ENCODE measurements at places on chromosomes 5 and 9. TPM values are rescaled to one million over a fixed set of nuclear protein-coding genes. Genes with fewer than 3 reads are reported as not detected.

The FLT4 gene
- total RNA-seq: 2.0 TPM

The CCIN gene
- not detected for total RNA-seq

- DNase-seq: no peak
Measured at GRCh38 chr5:137708796-137709559, 26.9 kb downstream of the KLHL3 start.

DNA sequence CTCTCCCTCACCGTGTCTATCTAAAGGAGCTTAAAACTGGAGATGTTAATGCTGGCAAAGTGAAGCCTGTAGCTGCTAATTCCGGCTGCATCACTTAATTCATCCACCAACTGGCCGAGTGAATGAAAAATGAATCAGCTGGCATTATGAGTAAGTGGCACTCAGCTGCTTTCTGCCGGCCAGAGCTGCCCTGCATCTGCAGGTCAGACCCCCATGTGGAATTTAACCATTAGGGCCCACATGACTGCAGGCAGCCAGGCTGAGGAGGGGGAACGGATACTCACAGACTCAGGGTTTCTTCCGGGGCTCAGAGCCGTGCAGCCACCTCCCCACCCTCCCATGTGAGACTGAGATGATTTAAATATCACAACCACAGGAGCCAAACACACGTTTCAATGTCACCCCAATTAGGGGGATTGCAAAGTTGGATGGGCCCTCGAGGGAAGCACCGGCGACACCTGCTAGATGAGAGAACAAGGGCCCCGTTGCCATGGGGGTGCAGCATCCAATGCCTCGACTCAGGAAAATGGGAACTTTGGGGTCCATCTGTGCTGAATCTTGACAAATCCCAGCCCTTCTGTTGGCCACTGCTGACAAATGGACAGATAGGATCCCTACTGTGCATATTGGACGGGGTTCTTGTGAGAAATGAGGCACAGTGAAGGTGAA is 115.6 kb upstream of the ALDH1B1 start:
- DNase-seq: no peak

- no peak for DNase-seq
Measured at GRCh38 chr9:21281275-21281674, 23.8 kb downstream of the IFNA5 start.

GRCh38 chr5:143338658-143339366 is 64.7 kb downstream of the NR3C1 start:
- DNase-seq: no peak
